ENCODE measurements at places on chromosomes 13 and 19.

GRCh38 chr13:72316716-72317115 lies 410.7 kb downstream of the MZT1 start:
- DNase-seq = no peak

GRCh38 chr13:98459721-98460370 lies 117.1 kb downstream of the STK24 start:
- DNase-seq = no peak

GRCh38 chr19:58351558-58351878 lies 1.8 kb downstream of the A1BG start:
- DNase-seq = no peak

- no peak for DNase-seq
Measured at GRCh38 chr13:73667756-73668155, 466.4 kb downstream of the KLF12 start.

GRCh38 chr19:45767881-45768654 lies 984 bp downstream of the SIX5 start:
- DNase-seq = no peak

DNA sequence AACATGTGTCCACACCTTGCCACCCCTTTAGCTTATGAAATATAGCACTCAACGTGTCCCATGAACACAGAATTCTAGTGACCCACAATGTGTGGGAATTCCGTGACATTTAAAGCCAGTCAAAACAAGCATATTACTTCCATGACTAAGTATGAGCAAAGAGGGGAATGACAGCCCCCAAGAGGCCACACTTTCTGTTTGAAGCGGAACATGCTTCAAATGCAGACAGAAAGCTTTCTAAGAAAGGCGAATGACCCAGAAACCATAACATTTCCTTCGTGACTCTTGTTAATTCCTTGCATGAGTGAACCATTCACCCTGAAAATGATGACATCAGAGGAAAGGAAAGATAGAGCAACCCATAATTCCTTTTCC lies 122.0 kb upstream of the FNDC3A start:
- DNase-seq = no peak

DNA sequence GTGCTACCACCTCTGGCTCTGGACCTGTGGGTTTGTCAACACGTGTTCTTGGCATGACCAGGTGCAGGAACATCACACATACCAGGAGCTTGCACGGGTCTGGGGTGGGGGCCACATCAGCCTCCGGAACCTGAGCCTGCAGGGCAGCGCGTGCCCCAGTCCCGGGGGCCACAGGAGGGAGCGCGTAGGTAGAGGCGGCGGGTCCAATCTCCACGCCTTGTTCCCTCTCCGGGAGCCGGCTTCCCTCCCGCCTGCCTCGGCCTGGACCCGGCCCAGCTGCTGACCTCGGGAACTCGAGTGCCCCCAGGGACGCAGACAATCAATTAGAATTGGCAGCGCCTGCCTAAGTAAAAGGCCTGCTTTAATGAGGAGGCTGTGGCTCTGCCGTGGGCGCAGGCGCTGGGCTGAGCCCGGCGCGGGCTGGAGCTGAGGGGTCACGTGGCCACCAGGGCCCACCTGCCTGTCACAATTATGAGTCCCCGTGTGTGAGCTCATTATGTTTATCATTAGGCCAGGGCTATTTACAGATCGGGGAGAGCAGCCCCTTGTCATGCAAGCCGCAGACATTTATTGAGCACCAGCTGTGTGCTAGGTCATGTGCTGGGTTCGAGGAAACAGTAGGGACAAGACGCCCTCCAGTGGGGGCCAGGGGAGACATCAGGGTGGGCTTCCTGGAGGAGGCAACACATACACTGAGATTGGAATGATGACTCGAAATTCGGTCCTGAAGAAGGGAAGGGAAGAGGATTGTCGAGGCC lies 32.2 kb upstream of the TNFAIP8L1 start:
- DNase-seq = no peak

DNA sequence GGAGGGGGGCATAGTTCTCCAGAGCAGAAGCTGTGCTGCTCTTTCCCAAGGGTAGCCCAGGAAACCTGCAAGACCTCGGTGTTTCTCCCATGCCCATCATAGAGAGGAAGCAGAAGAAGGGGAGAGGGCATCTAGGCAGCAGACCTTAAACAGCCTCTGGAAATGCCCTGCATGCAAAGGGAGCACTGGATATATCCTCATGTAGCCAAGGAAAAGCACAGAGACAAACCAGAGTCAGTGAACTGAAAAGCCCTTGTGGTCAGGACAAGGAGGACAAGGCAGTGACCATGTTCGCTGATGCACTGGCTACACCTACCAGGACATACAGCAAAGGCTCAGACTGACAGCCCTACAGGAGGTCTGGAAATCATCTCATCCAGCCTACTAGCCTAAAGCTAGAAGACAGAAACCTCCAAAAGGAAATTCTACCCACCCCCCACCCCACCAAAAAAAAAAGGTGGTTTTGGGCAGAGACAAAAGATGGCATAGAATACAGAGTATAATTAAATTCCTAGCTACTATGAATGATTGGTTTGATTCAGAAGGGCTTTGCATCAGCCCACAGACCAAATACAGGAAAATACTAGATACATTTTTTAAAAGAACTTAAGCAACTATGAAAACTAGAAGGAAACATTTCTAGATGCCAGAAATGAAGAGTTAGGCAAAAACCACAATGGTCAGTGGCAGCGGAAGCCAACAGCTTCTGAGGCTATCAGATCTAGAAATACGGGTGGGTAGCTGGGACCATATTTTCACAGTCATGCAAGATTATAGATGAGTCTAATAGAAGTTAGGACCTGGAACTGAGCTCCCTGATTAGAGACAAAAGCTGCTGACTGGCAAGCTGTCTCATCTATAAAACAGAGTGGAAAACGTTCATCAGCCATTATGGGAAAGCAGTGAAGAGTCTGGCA lies 4.4 kb upstream of the TBC1D4 start:
- no peak for DNase-seq

- no peak for DNase-seq
Measured at GRCh38 chr13:98299235-98299965, 122.3 kb upstream of the RNF113B start.

- no peak for DNase-seq
Measured at GRCh38 chr13:28012896-28013295, 24.4 kb upstream of the URAD start.

DNA sequence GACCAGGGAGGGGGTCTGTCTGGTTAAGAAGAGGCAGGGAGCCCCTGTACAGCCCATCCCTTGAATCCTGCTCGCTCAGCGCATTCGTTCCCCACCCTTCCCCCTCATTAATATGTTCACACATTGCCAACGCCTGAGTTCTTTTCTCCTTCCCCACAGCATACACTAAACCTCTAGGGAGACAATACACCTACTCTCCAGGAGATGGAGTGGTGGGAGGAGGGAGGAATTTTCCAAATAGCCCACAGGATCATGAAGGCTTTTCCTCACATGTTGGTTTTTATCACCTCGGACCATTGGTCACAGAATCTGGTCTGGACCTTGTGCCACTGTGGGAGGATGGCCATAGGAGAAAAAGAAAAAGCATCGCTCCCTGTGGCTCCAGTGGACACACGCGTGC lies 294.9 kb downstream of the SHISA2 start:
- no peak for DNase-seq

DNA sequence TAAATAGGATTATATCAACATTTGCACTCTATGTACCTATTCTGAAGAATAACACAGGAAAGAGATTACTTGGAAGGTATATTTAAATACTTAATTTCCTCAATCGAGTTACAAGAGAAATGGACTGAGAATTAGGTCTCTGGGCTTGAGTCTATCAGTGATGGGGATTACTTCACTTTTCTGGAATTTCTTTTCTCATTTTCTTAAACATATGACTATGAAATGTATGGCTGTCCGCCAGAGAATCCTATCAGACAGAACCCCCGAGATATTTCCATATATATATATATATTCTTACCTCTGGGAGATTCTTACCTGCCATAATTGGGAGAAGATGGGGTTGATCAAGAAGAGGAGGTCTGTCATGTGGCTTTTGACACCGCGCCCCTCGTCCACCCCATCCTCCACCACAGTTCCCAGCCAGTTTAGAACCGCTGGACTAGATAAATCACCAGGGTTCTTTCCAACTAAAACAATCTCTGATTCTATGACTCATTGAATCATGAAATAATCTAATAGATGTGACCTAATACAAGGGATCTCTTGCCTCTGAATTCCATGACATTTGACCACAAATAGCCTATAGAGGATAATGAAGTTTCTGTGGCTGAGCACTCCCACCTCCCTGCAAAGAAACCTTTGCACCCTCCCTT lies 231.3 kb downstream of the TBC1D4 start:
- no peak for DNase-seq

GRCh38 chr13:23750383-23751121 lies 138.6 kb downstream of the MIPEP start:
- DNase-seq = no peak

- no peak for DNase-seq
Measured at GRCh38 chr13:112880221-112880641, 88.8 kb upstream of the MCF2L start.

DNA sequence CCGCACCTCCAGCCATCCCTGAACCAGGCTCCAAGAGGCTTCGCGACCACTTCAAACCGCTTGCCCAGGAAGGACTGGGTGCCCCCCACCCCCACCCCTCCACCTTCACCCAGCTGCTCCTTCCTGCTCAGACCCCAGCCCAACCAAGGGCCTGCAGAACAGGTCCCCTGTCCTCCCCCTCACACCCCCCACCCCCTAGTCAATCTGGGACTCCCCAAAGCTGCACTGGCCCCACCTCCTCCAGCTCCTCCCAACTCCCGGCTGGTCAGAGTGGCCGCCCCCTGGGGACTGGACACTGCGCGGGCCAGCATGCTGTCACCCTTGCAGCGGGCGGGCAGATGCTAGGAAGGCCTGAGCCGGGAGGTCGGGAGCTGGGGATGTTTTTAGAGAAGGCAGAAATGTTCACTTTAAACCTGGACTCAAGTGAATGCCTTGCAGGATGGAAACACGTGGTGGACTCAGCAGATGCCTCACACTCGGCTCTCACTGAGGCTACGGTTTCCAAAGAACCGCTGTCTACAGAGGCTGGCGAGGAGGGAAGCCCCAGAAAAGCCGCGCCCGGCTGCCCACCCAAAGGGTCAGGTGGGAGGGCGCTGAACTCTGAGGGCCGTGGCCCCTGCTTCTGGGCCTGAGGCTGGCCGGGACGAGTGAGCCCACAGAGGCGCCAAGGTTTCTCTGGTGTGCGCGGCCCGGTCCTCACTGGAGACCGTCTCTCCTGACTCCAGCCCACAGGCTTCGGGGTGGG lies 8.0 kb downstream of the RPL36 start:
- no peak for DNase-seq

DNA sequence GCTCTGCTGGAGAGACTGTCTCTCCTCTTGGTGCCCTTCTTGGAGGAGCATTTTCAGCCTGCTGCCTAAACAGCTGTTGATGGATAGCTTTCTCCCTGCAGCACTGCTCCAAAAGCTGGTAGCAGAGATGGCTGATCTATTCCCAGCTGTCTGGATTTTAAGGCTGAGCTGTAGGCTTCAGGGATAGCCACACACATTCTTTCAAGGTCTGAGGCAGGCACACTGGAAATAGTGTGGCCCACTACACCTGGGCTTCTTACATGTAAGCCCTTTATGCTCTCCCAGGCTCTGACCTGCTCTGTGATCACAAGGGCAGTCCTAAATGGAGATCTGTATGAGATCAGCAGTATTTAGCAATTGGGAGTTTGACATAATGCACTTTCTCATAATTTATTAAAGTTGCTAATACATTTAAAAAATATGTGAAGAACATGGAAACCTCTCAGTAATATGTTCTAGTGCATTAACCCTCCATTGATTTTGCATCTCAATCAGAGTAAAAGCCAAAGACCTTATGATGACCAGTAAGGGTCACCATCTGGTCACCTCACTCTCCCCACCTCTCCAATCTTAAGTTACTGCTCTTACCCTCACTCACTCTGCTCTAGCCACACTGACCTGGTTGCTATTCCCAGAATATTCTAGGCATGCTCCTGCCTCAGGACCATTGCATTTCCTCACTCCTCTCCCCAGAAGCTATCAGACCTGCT lies 91.6 kb downstream of the MBNL2 start:
- DNase-seq = no peak

DNA sequence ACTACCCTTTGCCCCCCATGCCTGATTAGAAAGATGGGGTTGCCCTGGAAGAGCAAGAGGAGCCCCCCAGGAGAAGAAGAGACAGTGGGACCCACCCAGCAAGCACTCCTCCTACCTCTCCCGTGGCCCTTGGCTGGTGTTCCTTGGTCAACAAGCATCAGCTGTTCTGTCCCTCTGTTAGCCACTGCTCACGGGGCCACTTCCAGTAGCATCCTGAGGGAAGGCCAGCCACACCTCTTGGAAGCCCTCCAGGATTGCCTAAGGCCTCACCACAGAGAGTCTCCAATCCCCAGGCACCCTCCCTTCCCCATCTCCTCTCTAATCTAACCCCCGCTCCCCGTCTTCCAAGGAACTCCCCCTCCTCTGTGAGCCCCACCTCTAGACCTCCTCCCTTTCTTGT lies 15.1 kb upstream of the DPP9 start:
- DNase-seq = no peak

DNA sequence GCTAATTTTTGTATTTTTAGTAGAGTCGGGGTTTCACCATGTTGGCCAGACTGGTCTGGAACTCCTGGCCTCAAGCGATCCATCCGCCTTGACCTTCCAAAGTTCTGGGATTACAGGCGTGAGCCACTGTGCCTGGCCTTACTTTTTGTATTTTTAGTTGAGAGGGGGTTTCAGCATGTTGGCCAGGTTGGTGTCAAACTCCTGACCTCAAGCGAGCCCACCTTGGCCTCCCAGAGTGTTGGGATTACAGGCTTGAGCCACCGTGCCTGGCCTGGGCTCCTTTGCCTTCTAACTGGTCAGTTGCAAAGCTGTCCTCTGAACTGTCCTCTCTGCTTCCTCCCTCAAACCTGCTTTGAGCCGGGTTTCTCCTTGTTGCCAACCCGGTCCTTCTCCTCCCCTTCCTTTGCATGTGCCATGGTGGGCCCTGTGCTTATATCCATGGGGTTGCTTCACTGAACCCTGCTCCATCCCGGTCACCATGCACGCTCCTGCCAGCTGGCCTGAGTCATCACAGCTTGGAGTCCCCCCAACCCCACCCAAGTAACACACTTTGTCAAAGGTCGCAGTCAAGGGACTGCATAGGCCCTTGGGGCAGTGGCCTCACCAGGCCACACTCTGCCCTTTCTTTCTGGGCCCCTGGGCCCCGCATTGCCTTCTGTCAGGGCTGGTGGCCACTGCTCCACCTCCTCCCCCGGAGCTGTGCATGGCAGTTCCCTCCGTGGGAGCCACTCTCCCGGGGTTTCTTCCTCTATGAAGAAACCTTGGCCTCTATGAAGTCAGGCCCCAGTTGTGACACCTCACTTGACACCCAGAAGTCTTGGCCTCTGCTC lies 21.2 kb downstream of the WTIP start:
- DNase-seq = no peak

DNA sequence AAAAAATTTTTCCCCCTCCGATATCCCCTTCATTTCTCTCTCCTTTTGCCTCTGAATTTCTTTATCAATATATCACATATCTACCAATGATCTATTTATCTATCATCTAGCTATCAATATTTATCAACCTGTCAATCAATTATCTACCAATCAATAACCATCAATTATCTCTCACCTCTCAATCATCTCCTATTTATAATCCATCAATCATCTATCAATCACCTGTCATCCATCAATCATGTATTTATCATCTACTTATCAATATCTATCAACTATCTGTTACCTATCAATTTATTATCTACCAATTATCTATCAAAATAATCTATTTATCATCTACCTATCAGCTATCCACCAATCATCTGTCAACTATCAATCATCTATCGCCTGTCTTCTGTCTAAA lies 17.1 kb downstream of the MBD3L1 start:
- DNase-seq = no peak

- DNase-seq = no peak
Measured at GRCh38 chr13:28349371-28349770, 145.6 kb downstream of the FLT1 start.

- DNase-seq = no peak
Measured at GRCh38 chr13:55977436-55977835, 1163.3 kb upstream of the PRR20A start.
